Activated naive CD4-positive, alpha-beta T cell treated with anti-CD3 and anti-CD28 coated beads, Interleukin-2, amount 10 ng/mL, durations not matched to agents 5 hours and 36 hours (primary cell): ENCODE measurements at places on chromosomes 2 and 18. TPM values are rescaled to one million over a fixed set of nuclear protein-coding genes. Genes with fewer than 3 reads are reported as not detected.

Gene NTSR2
- not detected for total RNA-seq

Gene CD28
- 128 TPM for total RNA-seq

Gene CNDP1
- total RNA-seq = not detected

Gene SERPINB11
- total RNA-seq = not detected

Gene ABCA12
- not detected for total RNA-seq

Gene KCNS3
- not detected for total RNA-seq

Gene ZNF638
- 87.2 TPM for total RNA-seq

Gene DRC1
- not detected for total RNA-seq

Gene B3GNT7
- total RNA-seq = not detected

Gene UGT1A3
- total RNA-seq = not detected

Gene ZAP70
- 303 TPM for total RNA-seq

Gene INHA
- total RNA-seq = not detected

Gene SPEG
- 1.5 TPM for total RNA-seq

Gene ITPRID2
- total RNA-seq = 42.5 TPM

Gene WDR35
- total RNA-seq = 3.9 TPM

Gene OR6B2
- not detected for total RNA-seq

Gene KCNK3
- not detected for total RNA-seq

Gene ACTG2
- not detected for total RNA-seq

Gene SERPINB4
- not detected for total RNA-seq

Gene UGT1A10
- total RNA-seq = not detected

Gene WDR54
- total RNA-seq = 79.5 TPM

Gene PROC
- total RNA-seq = not detected

Gene FAM237A
- not detected for total RNA-seq

Gene CD8B2
- 0.08 TPM for total RNA-seq

Gene UGT1A5
- total RNA-seq = not detected

Gene CNGA3
- not detected for total RNA-seq

Gene FOXI3
- not detected for total RNA-seq

Gene TRIB2
- total RNA-seq = 157 TPM

Gene SEPTIN10
- 1.0 TPM for total RNA-seq

Gene RIT2
- total RNA-seq = not detected

Gene DCAF17
- total RNA-seq = 15.1 TPM

Gene PSMA8
- total RNA-seq = 0.91 TPM

Gene DSG2
- total RNA-seq = 0.50 TPM

Gene PRSS56
- total RNA-seq = not detected

Gene GALNT3
- total RNA-seq = 7.9 TPM

Gene ID2
- total RNA-seq = 102 TPM

Gene MBD5
- 35.0 TPM for total RNA-seq

Gene FBXO36
- total RNA-seq = 0.50 TPM

Gene ANKRD23
- total RNA-seq = 16.5 TPM

Gene REG3G
- not detected for total RNA-seq

Gene ERMN
- 3.5 TPM for total RNA-seq

Gene MARCHF4
- not detected for total RNA-seq

Gene COL6A3
- total RNA-seq = 0.43 TPM

Gene DES
- total RNA-seq = not detected

Gene BBS5
- 1.4 TPM for total RNA-seq

Gene SLC4A3
- total RNA-seq = not detected

Gene KLHL41
- not detected for total RNA-seq

Gene PPP1R1C
- not detected for total RNA-seq

Gene ALPI
- not detected for total RNA-seq

Gene ABCG5
- total RNA-seq = not detected
